Stimulated activated CD8-positive, alpha-beta memory T cell treated with anti-CD3 and anti-CD28 coated beads, Interleukin-7, amount 100 ng/mL, for 1 hour (primary cell): ENCODE measurements at places on chromosomes 5 and 9.

- no peak for DNase-seq
Measured at GRCh38 chr5:132774896-132775295, 2.1 kb downstream of the SEPTIN8 start.

DNA sequence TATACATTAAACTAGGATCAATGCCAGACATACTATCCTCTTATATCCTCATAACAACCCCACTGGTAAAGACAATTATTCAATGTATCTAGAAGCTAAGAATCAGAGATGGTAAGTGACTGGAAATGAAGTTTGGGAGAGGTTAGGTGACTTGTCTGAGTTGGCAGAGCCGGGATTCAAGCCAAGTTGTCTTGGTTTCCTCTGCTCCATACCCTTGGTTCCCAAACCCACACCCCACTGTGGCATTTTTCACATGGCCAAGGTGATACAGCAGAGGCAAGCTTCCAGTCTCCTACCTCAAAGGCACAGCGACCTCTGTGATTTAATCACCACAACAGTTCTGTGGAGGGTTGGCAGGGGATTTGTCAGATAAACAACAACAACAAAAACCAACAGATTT is 34.7 kb upstream of the ADRB2 start:
- DNase-seq, result no peak

DNA sequence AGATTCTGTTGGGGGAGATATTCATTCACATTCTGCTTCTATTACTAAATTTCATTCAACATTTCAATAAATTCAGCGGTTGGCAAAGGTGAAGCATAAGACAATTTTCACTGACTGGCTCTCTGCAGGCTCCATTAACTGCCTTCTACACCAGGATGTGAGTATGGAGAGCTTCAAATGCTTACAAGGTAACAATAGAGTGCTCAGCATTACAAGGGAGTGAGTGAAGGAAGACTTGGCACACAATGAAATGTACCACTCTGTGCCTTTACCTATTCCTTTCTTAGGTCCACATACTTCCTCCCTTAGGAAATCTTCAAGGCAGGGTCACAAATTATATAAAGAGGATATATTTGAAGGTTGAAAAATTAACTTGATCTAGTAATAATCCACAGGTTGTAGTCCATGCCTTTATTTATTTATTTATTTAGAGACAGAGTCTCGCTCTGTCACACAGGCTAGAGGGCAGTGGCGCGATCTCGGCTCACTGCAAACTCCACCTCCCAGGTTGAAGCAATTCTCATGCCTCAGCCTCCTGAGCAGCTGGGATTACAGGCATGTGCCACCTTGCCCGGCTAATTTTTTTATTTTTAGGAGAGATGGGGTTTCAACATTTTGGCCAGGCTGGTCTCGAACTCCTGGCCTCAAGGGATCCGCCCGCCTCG is 76.6 kb upstream of the FAM169A start:
- no peak for DNase-seq

GRCh38 chr9:34125681-34126206 is 754 bp downstream of the DCAF12 start:
- no peak for DNase-seq

- no peak for DNase-seq
Measured at GRCh38 chr9:84694248-84694647, 24.7 kb downstream of the NTRK2 start.

- DNase-seq, result no peak
Measured at GRCh38 chr5:78895616-78896015, 89.5 kb downstream of the ARSB start.

GRCh38 chr9:121358751-121359150 is 11.3 kb downstream of the STOM start:
- DNase-seq, result no peak

GRCh38 chr5:133460172-133460758 is 152.1 kb downstream of the FSTL4 start:
- no peak for DNase-seq

DNA sequence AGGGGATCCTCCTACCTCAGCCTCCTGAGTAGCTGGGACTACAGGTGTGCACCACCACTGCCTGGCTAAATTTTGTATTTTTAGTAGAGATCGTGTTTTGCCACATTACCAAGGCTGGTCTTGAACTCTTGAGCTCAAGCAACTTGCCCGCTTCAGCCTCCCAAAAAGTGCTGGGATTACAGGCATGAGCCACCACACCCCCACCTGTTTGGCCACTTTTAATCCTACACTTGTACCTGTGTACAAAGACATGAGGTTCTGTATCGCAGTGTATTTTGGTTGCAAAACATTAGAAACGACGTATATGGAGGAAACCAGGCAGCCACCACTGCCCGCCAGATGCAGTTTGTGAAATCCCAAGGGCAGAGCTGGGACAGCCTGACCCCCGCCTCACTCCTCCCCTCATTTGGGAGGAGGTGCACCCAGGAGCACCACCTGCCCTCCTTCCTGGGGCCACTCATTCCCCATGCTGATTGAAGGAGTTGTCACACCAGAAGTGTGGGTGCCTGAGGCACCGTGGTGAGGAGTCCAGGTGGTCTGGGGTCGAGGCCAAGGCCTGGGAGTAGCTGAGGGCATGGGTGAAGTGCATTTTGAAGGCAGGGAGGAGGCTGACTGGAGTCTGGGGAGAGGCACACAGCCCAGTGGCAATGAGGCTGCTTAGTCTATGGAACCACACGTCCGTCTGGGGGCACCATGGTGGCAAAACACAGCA is 39.3 kb upstream of the OLFM1 start:
- no peak for DNase-seq

GRCh38 chr9:111034898-111035539 is 3.3 kb downstream of the LPAR1 start:
- DNase-seq, result no peak

- DNase-seq, result no peak
Measured at GRCh38 chr5:103973669-103974068, 411.1 kb upstream of the NUDT12 start.
